ENCODE measurements at places on chromosomes 1 and 21.

DNA sequence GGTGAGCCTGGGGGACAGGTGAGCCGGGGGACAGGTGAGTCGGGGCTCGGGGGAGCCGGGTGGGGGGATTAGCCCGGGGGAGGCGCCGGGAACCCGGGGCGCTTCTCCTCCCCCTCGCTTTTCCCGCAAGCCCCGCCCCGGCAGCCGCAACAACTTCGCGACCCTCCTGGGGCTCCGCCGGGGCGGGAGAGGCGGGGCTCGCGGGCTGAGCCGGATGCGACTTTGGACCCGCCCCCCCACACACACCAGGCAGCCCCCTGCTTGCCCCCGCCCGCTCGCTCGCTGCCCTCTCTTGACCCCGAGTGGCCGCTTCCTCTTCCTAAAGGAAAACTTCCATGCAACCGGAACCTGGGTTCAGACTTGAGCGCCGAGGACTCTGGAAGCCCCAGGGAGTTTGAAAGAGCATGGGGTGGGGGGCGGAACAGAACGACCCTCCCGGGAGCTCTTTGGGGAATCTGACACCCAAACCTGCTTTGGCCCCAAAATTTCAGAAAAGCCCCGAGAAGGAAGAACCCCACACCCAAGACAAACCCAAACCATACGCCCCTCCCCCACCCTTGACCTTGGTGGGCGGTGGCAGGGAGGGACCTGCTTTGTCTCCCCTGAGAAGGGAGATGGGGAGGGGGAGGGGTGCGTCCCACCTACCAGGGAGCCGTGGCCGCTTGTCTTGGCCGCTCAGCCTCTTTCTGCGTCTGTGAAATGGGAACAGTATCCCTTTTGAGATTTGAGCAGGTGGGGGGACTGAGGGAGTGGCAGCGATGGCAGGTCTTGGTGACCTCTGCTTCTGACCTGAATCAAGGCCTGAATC, 550 bp downstream of the ARHGEF16 start:
- DNase-seq: no peak

- no peak for DNase-seq
Observed at GRCh38 chr21:27001526-27001925, 34.6 kb upstream of the ADAMTS5 start.

GRCh38 chr1:204255225-204255624, 41.4 kb upstream of the GOLT1A start:
- no peak for DNase-seq

DNA sequence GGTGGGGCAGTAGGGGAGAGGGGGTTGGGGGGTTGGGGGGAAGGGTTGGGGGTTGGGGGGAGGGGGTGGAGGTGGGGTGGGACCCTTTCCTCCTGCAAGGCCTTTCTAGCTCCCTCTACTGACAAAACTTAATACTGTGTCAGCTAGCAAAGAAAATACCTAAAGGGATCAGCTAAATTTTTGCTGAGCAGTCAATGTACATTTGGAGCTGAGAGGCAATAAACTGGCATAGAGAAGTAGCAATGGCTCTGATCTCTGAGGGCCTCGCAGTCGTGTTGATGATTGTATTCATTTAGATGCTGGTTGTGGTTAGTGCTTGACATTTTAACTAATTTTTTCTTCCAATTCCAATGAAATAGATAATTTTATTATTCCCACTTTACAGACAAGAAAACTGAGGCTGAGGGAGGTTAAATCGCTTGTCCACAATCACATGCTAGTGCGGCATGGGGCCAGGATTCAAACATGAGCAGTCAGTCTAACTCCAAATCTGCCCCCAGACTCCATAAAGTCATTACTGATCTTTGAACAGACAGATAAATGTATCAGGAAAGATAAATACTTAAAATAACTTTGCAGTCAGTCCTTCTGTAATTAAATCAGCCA, 357.1 kb downstream of the DISC1 start:
- DNase-seq: no peak

DNA sequence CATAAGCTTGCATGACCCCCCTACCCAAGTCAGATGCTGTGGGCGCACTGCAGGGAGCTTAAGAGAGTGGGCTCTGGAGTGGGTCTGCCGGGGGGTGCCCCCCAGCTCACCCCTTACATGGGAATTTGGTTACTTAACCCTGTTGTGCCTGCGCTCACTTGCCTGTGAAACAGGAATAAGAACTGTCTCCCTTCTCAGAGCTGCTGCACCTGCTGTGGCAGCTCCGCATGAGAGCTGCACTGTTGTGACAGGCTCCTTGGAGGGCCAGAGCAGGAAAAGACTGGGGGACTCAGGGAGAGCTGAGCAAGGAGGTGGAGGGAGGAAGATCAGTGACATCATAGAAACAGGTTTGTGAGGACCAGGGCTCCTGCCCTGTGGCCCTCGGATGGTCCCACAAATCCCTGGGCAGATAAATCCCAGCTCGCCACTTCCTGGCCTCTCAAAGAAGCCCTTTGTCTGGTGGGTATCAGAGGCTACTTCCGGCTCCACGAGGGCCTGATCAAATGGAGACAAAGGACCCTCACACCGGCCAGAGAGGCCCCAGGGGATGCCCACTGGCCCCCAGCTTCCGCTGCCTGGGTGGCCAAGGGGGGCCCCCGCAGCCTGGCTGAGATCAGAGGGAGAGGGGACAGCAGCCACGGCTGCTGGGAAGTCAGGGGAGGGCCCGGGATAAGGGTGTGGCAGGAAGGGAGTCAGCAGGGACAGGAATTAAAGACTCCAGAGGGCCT, 28.9 kb upstream of the LAPTM5 start:
- no peak for DNase-seq

GRCh38 chr1:227947676-227948492, at the start of gene WNT9A:
TSS of gene WNT9A (minus strand) at chr1:227947932. CDS start at chr1:227947887, 45 bp downstream.
- DNase-seq: peak; percentile 18

DNA sequence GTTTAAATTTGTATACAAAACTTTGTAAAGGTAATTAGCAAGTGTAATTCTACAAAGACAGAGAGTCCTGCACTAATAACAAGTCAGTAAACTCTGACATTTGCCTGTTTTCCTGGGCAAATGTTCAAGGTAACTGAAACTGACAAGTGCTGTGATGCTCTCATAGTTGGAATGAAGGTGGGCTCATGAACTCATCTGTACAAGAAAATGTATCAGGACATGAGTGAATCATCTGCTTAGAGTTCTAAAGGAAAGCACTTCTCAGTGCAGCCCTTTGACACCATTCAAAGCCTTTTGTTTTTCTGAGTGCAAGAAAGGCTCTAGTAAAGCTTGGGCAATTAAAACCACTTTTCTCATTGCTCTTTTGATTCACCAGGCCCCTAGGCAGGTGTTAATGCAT, 91.5 kb downstream of the UROD start:
- DNase-seq: no peak

DNA sequence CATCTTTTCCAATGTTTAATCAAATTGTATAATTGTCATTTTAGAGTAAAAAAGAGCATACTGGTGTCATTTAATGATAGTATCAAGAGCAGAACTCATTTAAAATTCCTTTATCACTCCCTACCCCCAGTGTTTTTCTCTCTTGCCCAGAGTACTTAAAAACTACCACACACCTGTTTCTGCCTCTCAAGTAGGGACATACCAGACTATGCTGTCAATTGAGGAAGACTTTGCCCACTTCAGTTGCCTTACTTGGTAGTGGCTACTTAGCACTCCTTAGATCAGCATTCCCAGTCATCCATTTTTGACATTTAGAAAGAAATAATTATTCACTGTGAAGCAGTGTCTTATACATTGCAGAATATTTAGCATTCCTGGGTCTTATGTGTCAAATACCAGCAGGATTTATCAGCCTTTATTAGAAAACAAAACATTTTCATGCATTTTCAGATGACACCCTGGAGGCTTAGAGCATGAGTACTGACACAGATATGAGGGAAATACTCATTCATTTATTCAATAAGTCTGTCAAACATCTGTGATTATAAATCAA, 127.5 kb upstream of the RGS1 start:
- no peak for DNase-seq

DNA sequence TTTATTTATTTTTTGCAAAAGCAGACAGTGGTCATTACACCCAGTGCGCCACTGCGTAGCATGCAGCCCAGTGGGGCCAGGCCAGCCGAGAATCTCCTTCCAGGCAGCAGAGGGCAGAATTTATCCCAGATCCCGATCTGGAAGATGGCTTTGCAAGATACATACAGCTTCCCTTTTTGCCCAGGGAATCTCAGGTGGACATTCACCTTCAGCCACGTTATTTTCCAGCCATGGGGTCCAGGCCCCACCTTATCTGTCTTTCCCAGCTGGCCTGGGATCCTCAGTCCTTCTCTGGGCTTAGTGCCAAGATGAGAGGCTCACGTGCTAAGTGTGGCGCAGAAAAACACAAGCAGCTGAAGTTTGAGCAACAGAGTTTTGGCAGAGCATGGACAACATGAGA, 123.6 kb downstream of the AJAP1 start:
- no peak for DNase-seq

DNA sequence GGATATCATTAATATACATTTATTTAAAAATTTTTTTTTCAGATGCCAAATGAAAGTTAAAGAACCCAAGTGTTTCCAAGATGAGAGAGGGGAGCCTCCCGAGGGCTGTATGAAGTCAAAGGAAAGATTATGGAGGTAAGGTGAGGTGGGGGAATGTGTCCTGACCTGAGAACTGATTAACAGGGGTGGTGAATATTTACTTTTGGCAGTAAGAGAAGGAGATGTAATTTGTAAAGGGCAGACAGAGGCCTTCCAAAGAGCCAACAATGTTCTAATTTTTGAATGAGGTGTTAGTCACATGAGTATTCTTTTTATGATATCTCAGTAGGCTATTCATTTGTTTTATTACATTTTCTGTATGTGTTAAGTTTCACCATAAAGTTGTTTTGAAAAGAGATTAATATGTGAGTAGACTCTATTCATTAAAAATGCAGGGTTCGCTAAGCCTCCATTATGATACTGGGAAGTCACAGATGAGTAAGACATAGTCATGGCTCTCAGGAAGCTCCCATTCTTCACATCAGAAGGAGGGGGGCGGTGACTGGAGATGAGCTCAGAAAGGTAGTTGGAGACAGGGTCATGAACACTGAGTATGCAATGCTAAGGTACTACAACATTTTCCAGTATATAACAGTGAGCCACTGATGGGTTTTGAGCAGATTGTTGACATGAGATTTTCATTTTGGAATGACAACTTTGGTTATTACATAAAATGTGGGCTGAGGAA, 62.4 kb upstream of the TNFSF18 start:
- no peak for DNase-seq

GRCh38 chr1:160374306-160375110, 7.6 kb downstream of the NHLH1 start:
- DNase-seq: no peak

DNA sequence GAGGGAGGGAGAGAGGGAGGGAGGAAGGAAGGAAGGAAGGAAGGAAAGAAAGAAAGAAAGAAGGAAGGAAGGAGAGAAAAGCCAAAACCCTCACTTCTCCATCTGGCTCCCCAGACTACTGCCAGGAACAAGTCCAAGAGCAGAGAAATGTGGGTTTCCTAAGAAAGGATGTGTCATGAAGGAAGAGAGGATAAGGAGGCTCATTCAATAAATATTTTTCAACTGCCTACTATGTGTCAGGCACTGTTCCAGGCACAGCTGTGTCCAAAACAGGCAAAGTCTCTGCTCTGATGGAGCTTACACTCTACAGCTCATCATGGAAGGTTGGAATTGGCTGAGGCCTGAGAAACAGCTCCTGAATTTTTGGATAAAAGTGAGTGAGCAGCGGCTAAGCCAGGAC, 42.6 kb upstream of the ATP2B4 start:
- DNase-seq: no peak

- DNase-seq: no peak
Observed at GRCh38 chr1:4178501-4179113, 278.5 kb upstream of the C1orf174 start.

- DNase-seq: no peak
Observed at GRCh38 chr1:198165927-198166647, 9.3 kb downstream of the NEK7 start.

- no peak for DNase-seq
Observed at GRCh38 chr1:205585835-205586785, 45.7 kb downstream of the ELK4 start.

DNA sequence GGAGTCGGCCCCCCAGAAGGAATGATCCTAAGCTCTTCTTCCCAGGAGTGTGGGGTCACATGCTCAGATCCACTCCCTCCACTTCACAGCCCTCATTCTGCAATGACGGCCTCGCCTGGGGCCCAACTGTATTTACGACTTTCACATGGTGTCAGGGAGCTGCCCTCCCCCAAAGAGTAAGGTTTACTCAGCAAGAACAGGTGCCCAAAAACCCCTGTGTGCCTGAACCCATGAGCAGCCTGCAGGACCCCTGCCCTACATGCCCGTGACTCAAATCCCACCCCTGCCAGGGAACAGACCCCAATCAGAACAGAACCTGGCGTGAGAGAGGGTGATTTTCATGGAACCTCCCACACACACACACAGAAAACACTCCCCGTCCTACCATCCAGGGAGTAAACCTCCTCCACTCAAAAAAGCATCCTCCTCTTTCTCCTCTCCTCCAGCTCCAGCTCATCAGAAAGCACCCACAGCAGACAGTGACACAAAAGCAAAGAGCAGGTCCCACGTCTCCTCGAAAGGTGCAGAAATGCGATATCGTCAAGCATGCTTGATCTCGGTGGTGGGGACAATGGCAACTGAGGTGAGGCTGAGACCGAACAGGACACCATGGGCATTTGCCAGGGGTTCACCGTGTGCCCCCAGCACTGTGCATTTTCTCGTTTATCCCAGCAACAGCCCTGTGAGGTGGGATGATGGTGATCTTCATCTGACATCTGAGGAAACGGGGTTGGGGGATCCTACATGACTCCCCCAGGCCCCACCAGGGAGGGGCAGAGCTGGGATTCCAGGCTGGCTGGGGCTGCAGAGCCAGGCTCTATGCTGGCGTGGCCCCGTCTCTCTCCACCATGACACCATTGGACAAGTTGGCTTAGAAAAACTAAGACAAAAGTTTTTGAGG, 397.9 kb downstream of the NPHP4 start:
- DNase-seq: no peak

DNA sequence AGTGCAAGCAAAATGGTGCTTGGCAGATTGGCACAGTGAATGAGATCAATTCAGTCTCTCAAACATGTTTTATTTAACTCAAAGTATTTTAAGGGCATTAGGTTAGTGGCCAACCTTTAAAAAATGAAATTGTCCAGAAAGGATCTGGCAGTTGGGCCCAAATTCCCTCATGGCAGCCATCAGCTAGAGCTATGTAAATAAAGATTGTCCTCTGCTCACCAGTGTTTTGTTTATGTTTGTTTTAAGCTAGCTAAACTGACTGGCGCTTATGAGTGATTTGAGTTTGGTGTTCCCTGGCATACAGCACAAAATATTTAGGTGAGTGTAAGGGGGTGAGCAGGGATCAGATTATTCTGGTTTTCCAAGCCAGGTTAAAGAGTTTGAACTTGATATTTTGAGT, 18.1 kb downstream of the HDAC1 start:
- no peak for DNase-seq

DNA sequence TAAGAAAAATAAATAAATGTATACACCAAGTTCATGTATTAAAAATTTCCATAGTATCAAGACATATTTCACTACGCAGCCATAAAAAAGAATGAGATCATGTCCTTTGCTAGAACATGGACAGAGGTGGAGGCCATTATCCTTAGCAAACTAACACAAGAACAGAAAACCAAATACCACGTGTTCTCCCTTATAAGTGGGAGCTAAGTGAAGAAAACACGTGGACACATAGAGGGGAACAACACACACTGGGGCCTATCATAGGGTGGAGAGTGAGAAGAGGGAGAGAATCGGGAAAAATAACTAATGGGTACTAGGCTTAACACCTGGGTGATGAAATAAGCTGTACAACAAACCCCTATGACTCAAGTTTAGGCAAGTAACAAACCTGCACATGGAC, 552.4 kb upstream of the PBX1 start:
- DNase-seq: no peak
